ENCODE measurements at places on chromosomes 1 and 21.

- DNase-seq: no peak
These were observed 50.5 kb upstream of the ERO1B start for GRCh38 chr1:236332092-236332758.

- DNase-seq: no peak
These were observed 4.3 kb upstream of the C1QTNF12 start for GRCh38 chr1:1250786-1251284.

DNA sequence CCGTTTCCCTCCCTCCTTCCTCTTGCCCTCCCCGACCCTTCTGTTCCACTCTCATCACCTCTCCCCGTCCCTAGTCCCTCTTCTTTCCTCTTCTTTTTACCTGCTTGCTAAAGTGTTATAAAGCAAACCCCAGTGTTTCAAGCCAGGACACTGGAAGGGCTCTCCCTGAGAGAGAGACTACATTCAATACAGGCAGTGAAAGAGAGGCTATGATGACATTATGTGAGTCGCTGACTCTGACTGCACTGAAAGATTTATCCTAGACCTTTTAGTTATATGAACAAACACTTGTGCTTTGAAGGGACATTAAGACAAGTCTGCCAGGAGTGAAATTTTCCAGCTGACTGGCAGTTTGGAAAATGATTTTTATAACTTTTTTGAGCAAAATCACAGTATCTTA lies 155.7 kb downstream of the S1PR1 start:
- no peak for DNase-seq

- no peak for DNase-seq
These were observed 1352.7 kb upstream of the ADGRL2 start for GRCh38 chr1:80448081-80448480.

DNA sequence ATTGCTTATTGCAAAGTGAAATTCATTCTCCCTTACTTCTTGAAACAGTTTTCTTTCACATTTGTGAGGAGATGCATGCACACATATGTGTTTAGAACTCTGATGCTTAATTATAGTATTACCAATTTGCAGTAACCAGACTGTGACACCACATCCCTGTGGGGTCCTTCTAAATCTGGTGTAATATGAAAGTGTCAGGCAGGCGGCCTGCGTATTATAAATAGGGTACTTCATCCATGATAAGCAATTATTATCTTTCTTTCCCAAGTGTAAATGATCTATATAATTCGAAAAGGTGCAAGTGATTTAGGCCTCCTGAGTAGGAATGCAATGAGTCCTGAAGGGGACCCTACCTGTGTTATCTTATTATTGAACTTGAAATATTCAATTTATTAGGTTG lies 876 bp downstream of the EFCAB7 start:
- DNase-seq: no peak

DNA sequence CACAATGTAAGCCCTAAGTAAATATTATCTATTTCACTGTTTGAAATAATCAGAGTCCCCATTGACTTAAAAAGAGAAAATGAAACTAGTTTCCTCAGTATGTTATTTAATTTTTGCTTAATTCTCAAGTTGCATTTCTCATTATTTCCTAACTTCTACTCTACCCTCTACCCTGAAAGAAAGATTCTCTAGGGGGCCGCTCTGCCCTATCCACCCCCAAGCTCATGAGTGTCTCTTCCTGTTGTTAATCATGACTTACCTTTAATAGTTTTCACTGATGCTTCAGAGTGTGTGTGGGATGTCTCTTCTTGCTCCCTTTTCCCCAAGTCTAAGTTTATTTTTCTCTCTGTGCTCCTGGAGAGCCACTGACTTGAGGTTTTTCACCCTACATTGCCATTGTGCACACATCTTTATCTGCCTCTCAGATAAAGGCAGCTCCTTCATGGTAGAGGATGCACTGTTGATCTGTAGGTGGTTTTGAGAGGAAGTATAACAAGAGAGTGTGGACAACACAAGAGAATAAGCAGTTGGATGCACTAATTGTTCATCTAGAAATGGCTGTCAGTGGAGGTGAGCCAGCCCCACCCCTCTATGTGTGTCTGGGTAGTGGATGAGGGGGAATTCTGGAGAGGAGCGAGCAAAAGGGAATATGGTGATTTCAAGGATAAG lies 261.7 kb downstream of the CHRM3 start:
- no peak for DNase-seq

Measured in T-helper 17 cell (primary cell).